ENCODE measurements at places on chromosomes 6 and 20.

DNA sequence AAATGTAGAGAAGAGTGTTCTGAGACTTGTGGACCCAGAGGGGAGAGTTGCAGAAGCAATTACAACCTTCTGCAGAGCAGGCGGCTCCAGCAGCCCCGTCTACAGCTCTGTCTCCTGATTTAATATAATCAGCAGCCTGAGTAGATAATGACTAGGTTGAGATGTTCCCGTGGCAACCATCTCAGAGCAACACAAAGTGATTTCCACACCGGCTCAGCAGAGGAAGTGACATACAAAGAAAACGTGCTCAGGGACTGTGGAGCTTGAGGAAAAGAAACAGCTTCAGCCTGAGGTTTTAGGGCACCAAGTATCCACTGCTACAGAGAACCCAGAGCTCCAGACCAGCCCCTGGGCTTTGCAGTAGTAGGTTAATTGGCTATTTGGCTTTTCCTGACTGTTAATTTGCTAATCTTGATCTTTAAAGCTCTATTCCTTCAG is 136.4 kb downstream of the MTFR2 start:
- peak; percentile 55 for DNase-seq

DNA sequence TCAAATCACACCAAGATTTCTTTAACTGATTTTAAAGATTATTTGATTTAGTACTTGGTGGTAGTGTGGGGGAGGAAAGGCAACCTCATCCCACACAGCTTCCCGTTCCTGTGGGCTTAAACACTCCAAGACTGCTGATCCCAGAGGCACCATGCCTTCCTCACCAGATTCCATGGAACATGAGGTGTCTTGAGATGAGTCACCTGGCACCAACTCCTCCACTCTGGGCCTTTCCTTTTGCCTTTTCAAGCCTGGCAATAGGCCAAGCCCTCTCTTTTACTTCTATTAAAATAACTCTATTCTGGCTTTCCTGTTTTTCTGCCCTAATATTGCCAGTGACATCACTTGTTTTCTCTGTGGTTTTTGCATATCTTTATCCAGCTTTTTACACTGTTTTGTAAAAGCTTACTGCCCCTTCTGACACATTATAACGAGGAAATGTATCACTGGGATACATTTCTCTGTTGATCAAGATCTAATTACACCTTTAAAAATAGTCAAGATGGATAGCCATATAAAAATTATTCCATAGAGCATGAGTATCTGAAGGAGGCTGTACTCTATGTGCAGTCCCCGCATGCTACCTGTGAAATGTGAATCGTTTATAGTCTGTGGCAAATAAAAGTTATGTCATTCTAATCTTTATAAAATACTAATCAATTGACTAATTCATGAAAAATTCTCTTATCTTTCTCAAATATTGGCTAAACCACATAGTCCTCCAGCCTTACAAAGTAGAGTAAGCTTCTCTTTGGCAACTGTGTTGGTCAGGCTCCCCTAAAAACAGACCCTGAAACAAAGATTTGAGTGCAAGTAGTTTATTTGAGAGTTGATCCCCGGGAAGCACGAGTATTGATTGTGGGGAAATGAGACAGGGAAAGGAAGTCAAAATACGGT is 257.8 kb upstream of the KCNQ5 start:
- DNase-seq: no peak

- DNase-seq: no peak
Measured at GRCh38 chr6:80335121-80335531, 228.7 kb downstream of the BCKDHB start.

DNA sequence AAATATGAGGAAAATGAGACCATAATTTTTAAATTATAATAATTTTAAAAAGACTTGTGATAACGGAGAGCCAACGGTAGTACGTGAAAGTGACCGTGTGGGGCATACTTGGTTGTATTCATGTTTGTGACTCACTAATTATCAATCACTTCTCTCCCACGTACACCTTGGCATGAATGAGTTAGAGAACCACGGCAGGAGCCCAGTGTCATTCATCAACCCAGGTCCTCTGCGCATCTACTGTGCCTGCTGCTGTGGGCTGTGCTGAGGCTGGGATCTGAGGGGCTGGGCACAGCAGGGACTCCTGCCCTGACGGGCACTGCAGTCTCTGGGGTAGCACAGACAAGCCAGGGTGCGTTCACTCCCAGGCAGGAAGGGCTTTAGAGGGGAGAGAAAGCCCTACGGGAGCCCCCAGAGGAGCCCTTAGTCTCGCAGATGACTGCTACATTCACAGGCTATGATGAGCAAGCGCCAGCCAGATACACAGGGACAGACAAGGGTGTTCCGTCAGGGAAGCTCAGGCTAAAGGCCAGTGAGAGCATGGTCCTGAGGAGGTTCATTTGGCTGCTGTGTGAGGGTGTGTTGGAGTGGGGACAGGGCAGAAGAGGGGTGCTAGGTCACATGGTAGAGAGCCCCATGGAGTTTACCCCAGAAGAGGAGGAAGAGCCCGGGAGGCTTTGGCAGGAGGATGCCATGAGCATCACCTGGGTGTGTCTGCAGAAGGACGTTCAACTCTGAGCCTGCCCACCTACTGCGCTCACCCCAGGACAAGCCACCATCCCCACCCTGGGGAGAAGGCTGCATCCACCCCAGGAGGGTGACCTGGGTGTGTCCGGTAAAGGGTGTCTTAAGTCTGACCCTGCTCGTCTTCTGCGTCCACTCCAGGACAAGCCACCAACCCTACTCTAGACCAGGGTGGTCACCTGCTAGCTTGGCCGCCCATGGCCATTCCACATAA is 8.2 kb upstream of the RPS6KA2 start:
- DNase-seq: no peak

GRCh38 chr6:118826096-118826495 is 67.9 kb upstream of the ASF1A start:
- no peak for DNase-seq

DNA sequence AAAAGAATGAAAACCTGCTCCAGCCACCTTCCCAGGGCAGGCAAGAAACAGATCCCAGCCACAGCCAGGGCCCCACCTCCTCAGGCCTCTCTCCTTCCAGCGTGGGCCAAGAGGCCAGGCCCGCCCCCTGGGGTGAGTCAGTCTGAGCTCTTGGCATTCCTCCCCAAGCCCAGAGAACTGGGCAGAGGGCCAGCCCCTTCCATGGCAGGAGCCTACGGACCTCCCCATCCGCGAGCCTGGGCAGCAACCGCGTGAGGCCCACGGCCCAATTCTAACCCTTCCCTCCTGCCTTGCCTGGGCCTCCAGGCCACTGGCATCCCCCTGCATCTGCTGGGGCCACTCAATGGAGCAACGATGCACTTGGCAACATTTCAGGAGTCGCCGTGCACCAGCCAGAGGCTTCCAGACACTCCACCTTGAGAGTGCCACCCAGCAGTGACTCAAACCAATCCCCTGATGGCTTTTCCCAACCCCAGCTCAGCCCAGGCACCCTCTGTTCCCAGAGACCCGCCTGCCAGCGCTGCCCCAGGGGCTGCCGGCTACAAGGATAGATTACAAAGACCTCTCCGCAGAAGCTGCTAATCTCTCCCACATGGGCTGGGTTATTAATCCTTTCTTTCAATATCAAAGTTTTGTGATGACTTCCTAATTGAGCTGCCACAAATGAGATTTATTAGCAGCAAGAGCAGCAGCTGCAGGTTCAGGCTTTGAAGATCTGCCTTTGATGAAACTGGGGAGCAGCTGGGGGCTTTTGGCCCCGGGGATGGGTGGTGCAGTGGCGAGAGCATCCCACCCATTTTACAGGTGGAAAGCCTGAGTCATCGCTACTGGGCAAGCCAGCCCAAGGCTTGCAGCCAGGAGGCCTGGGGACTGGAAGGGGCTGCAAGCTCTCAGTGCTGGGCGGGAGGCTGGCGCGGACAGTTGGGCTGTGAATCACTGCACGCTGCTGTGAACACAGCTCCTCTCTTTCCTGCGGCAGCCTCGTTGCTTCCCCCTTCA is 85.7 kb downstream of the NFATC2 start:
- peak; percentile 98 for DNase-seq

DNA sequence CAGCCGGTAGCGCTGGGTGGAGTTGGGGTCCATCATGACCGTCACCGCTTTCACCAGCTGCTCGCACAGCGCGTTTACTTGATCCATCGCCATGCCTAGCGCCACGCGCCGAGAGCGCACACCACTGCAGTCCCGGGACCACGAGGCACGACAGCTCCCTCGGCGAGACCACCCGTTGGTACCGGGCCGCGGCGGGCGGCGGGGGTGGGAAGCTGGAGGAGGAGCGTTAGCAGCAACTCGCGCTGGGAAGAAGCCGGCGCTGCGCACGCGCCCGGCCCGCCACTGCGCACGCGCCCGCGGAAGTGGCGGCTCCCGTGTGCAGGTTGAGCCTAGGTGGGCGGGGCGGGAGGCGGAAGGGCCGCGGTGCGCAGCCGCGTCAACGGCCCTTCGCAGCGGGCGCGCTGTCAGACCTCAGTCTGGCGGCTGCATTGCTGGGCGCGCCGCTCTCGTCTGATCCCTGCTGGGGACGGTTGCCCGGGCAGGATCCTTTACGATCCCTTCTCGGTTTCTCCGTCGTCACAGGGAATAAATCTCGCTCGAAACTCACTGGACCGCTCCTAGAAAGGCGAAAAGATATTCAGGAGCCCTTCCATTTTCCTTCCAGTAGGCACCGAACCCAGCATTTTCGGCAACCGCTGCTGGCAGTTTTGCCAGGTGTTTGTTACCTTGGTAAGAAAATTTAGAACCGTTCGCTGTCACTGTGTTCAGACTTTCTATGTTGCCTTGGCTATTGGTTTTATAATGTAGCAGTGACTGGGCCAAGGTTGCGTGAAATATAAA is at the start of the genes POLH and XPO5:
Gene POLH, plus strand, starts transcription at position 414 of the 780 bp plus-strand sequence. CDS start 6,135 bp downstream, outside the sequence.
Gene XPO5, minus strand, starts transcription at position 267 of the 780 bp plus-strand sequence. Its CDS starts 174 bp downstream, at position 93.
- peak; percentile 93 for DNase-seq

GRCh38 chr6:1641343-1641885 is 31.7 kb downstream of the FOXC1 start:
- DNase-seq: peak; percentile 91

GRCh38 chr6:136962661-136963060 is 40.6 kb downstream of the SLC35D3 start:
- DNase-seq: peak; percentile 57

- DNase-seq: no peak
Measured at GRCh38 chr6:93817937-93818336, 398.6 kb upstream of the EPHA7 start.

GRCh38 chr6:89184344-89184743 is 32.8 kb downstream of the GABRR1 start:
- DNase-seq: no peak

DNA sequence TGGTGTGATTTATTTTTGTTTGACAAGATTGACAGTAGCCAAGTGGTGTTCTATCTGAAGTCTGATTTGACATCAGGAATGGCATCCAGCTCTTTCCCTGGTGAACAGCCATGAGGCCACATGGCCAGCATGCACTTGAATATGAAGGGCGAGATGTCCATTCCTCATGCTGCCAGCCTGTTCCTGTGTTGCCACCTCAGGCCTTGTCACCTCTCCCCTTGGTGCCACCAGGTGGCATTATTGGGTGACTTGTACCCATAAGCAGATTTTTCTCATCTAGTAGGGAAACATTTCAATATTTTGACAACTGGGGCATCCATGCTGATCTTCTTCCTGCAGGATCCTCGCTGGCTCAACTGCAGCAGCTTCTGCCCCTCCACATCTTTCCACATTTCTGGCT is 199.1 kb downstream of the ERMARD start:
- peak; percentile 43 for DNase-seq

- DNase-seq: no peak
Measured at GRCh38 chr6:147564556-147564955, 56.1 kb downstream of the SAMD5 start.

DNA sequence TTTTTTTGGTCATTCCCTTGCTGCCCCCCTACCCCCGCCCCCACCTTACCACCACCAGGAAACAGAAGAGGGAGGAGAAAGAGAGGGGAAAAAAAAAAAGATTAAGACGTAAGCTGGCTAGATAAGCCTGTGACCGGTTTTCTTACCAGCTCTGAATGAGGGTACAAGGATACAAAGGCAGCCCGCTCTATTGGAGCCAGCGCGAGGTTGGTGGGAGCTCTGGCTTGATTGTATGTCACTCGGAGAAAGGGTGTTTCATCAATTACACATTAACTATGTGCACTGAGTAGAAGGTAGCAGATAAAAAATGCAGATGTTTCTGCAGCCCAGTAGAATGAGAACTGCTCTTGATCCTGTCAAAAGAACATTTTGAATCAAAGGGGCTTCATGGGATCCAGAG is 28.6 kb upstream of the OLIG3 start:
- DNase-seq: no peak

- no peak for DNase-seq
Measured at GRCh38 chr20:59385038-59385437, 84.6 kb downstream of the EDN3 start.

DNA sequence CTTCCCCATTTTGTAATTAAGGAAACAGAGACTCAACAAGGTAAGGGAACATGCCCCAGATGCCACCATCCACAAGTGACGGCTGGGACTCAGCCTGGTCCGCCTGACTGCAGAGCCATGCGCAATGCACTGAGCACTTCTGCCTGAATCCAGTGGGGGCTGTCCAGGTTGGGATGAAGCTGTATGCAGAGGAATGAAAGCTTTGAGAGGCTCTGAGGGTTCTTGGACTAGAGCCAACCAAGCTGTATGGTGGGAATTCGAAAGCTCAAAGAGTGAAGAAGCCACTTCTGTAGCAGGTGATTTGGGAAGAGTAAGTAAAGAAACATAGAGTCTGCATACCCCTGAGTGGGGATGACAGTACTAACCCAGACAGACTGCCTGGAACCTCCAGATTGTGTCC is 127.6 kb upstream of the AKAP12 start:
- no peak for DNase-seq

DNA sequence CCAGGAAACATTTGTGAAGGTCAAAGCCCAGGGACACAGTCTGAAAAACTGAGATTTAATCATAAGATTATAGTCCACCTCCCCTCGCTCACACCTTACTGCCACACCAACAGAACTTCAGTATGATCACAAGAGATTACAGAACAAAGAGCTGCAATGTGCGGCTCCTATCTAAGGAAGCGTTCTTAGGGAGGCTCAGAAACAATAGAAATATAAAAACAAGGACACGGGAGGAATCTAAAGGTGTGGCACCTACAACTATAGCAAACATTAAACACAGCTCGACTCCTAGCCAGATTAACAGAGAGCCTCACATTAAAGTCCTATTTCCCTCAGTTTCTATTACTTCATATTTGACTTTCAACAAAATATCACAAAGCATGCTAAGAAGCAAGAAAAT is 40.4 kb upstream of the THEMIS start:
- DNase-seq: no peak

GRCh38 chr6:170256641-170257040 is 34.2 kb downstream of the DLL1 start:
- no peak for DNase-seq
